SW 1271 (cell line): ENCODE measurements at places on chromosomes 7 and 10.

DNA sequence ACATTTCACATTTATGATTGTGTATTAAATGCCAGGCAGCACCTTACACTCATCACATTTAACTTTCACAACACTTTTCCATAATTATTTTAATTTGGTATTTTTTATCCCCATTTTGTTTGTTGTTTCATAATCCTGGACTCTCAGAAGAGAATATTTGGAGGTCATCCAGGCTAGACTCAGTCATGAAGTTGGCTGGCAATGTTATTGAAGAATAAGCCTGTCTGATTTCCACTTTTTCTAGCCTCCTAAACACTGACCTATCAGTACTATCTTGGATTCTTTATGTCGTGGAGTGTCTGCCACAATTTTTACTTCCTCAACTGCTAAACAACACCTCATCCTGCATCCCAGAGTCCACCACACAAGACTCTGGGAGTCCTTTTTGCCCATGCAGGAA is 372.3 kb upstream of the NRP1 start:
- no peak for DNase-seq

DNA sequence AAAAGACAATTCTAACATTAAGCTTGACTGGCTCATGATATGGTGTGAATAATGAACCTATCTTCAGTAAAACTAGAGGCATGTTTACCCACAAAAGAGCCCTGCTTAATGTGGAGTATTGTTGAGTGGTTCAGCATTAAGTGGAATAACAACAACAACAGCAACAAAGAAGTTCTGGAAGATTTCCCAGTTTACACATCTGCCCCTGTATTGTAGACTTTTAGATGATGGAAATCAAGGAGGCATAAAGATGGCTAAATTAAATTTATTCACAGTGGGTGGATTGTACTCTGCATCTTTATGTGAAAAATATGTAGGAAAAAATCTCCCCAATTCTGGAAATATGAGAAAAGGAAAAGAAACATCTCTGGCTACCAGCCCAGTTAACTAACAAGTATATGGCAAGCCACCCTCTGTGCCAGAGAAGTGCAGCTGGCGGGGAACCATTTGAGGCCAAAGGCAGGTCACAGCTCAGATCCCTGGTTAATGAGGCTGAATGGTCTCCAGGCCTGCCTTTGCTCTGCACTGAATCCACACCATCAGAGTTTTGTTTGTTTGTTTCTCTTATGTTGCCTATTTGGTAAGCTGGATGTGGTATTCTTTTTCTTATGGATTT is 186.0 kb downstream of the SEMA3D start:
- DNase-seq = no peak

DNA sequence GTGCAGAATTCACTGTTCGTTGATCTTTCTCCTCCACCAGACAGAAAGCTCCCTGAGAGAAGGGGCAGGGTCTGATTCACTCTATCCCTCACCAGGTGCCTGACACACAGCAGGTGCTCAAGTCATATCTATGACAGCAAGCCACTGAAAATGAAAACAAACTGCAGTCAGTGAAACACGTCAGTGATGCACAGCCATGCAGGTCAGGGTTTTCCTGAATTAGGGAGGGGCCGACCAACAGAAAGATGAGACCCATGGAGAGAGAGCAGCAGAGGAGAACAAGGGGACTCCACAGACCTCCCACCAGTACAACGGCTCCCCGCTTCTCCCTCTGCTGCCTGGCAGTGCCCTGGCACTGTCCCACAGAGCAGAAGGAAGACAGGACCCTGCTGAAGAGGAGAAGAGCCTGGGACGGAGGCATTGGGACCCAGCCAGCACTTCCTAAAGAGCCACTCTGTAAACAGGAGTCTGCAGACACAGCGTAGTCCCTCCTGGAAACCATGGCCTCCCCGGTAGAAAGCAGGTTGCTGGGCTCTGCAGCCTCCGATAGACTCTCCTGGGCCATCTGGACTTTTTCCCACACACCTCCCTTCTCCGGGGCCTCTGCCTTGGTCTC is 50.3 kb downstream of the FAM53B start:
- DNase-seq = no peak

- DNase-seq = no peak
Observed at GRCh38 chr10:58016614-58017013, 251.1 kb downstream of the IPMK start.

DNA sequence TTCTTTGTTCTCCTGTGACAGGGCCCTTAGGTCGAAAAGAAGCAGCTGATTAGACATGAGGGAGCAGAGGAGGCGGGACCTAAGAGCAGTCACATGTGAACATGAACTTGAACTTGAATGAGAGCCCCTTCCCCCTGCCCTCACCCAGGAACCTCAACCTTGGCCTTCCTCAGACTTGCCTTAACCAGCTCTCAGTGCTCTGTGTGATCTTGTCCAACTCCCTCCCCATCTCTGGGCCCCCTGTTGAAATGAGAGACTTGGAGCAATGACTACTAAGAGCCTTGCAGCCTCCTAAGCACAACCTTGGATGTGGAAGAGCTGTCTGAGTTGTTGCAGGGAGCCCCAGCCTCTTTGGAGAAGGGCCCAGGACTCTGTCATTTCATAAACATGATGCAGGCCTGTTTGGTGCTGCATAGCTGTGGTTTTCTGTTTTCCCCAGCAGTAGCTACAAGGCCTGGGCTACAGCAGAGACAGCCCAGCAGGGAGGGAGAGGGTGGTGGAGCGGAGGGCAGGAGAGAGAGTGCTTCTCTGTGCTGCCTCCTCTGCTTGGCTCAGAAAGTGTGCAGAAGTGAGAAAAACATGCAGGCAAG is 123.9 kb upstream of the ZMIZ1 start:
- no peak for DNase-seq

DNA sequence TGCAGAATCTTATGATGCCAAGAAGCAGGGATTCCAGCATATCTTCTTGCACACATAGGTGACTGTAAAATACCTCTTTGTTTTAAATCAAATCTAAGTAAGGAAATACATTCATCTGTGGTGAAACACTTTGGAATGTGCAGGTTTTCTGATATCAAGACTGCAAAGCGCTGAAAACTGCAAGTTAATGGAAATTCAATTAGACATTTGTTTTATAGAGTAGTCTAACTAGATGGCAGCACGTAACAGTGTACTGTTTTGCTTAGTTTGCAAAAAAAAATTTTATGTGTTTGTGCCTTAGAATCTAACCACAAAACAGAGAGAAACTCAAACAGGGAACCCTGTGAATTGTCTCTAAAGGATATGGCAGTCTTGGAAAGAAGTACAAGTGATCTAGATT is 259.2 kb downstream of the HDAC9 start:
- peak; percentile 20 for DNase-seq

DNA sequence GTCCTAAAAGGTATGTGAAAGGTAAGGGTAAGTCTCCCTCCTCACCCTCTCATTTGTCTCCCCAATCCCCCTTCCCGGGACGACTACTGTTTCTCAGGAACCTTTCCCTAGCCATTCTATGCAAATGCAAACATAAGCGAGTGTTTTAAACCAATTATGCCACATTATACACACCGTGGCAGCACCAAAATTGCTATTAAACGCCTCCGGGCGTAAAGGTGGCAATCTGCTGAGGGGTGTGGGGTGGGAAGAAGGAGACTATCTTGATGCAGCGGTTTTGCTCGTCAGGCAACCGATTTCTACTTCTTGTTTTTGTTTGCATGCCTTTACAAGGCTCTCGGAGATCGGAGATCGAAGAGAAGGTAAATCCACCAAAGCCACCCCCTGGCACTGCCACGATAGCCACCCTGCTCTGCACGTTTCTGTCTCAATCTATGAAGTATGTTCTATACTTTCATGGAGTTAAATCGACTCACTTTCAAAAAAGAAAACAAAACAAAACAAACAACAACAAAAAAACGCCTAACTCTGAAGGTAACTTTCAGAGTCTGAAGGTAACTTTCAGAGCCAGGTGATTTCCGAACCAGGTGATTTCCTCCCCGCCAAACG is 46.0 kb upstream of the CDK1 start:
- DNase-seq = no peak

- no peak for DNase-seq
Observed at GRCh38 chr7:139773371-139773770, 4.4 kb downstream of the HIPK2 start.

- no peak for DNase-seq
Observed at GRCh38 chr7:108717781-108718180, 148.1 kb downstream of the DNAJB9 start.

DNA sequence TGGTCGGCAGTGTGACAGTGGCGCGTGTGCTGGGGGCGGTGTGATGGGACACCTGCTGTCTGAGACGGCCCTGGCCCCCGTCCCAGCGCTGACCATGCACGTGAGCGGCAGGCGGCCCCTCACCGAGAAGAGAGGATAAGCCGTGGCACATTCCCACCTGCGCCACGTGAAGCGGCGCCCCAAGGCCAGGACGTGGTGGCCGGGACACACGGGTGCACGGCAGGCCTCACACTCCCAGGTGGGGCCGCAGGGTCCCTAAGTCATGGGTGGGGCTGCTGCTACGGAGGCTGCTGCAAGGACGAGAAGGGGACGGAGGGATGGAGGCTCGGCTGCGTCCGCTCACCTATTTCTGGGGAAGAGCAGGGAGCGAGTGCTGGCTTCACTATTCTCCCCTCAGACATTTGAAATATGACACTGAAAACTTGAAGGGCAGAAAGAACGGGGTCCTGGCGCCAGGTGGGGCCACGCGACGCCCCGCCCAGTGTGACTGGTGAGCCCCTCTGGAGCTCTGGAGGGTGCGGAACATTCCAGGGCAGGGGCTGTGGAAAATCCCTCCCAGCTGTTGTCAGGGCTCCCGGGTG is 7.5 kb downstream of the CYP2W1 start:
- no peak for DNase-seq

DNA sequence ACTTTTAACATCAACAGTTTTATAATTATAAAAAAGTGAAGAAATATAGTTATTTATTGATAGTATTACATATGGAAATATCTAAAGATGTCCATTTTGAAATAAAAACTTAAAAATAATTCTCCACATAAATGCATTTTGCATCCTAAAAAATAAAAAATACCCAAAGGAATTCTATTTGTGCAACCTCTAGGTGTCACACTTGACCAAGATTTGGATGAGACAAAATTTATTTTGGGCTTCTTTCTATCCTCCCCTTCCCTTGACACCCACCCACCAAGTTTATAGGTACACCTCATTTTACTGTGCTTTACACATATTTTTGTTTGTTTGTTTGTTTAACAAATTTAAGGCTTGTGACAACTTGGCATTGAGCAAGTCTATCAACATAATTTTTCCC is 3.3 kb upstream of the THSD7A start:
- DNase-seq = no peak

GRCh38 chr10:127962205-127962604 is 55.3 kb downstream of the PTPRE start:
- DNase-seq = no peak
